IMR-90 (cell line): ENCODE measurements at places on chromosomes 12 and 14. TPM values are rescaled to one million over a fixed set of nuclear protein-coding genes. Genes with fewer than 3 reads are reported as not detected.

Gene SCN8A
- total RNA-seq: 14.7 and 19.7 TPM in 2 replicates

DNA sequence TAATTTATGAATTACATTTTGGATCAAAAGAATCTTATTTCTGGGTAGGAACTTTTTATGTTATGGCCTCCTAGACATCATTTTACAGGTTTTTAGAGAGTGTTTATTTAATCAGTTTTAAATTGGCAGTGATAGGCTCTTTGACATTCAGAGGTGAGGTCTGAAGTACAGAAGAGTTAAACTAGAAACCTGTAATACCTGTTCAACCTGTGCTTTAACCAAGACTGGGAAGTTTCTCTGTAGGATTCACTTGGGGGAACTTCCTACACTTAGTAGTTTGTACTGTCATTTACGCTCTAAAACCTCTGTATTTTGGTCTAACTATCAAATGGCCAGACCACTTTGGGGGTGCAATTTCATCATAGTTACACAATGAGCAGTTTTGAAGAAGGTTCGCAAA lies 35.9 kb downstream of the PLEKHA5 start:
- DNase-seq: no peak

GRCh38 chr12:68422956-68423574 lies 90.9 kb upstream of the MDM1 start:
- no peak for DNase-seq

GRCh38 chr14:96086574-96087077 lies 47.5 kb downstream of the C14orf132 start:
- peak; percentile 25 for DNase-seq

Gene RD3L
- not detected in 2 replicates for total RNA-seq

- no peak for DNase-seq
These were observed 402.1 kb upstream of the MGAT4C start for GRCh38 chr12:86658303-86658702.

Gene NCAPD2
- 52.8 and 57.9 TPM in 2 replicates for total RNA-seq

DNA sequence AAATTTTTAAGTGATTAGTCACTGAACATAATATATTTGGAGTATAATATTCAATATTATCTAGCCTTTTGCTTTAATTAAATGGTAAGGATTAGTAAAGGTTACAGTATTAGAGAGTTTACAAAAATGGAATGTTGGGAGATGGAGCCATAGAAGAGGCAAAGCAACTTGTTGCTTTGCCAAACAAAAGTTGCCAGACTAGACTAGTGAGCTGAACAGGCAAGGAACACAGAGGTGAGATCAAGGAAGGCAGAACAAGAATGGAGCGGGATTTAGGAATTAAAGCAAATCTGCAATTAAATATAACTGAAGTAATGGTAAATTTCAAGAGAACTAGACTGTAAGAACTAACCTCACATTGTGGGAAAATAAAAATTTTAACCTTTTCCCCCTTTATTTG lies 5.1 kb downstream of the ARF6 start:
- no peak for DNase-seq

Gene RTL1
- not detected in 2 replicates for total RNA-seq

- DNase-seq: no peak
These were observed 19.1 kb upstream of the PGF start for GRCh38 chr14:74974364-74975058.

Gene PRKAB1
- total RNA-seq: 6.9 and 9.7 TPM in 2 replicates

DNA sequence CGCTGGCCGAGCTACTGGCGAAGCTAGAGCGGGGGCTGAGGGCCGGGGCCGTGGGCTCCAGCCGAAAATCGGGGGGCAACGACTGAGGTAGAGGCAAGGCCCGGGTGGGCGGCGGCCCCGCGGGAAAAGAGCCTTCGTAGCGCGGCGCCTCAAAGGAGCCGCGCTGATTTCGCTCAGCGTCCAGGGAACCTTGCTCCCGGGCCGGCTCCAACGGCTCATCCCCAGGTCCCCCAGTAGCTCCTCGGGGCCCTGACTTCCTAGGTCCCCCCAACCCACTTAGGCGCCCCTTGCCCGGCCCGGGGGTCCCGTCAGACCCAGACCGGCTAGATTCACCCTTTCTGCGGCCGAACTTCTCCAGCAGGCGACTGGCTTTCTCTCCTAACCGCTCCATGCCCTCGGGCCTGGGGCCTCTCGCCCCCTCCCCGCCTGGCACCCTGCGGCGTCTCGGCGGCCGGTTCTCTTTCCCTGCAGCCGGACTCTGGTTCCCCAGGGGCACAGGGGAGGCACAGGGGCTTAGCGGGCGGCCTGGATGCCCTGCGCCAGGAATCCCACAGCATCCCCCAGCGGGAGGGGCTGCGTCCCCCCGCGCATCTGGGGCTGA lies 375 bp downstream of the AJUBA start:
- DNase-seq: no peak

DNA sequence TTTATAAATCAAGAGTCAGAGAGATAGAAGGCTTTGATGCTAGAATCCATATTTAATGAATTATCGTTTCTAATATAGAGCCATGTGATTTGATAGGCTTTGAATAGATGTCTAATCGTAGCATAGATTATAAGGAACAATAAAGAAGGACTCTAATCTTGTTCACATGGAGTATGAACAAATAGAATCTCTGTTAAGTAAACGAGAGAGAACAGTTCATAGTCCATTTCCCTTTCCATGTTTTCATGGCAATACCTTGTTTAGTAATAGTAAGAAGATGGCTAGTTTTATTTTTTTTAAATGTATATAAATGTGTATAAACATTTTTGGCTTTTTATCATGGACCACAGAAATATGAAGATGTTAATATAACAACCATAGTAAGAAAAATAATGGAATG lies 32.3 kb upstream of the RAD51AP1 start:
- DNase-seq: no peak

Gene IL31
- total RNA-seq: not detected in 2 replicates

DNA sequence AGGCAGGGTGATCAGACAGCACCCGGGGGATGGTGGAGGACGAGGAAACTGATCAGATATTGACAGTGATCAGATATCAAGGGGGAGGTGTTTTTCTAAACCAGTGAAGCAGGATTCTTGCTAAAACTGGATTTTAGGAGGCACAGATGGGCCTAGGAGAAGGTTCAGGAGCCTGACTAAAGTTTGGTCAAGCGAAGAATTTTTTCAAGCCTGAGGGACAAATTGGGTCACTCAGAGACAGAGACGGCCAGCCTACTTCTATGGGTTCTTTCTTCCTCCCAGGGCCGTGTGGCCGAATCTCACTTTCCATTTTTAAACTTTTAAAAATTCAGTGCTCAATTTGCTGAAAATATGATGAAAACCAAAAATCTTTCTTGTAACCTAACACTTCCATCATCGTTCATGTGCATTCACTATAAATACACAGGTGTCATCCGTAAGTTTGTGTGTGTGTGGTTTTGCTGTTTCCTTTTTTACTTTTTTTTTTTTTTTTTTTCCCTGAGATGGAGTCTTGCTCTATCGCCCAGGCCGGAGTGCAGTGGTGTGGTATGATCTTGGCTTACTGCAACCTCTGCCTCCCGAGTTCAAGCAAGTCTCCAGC lies 68.5 kb downstream of the RIN3 start:
- DNase-seq: no peak

GRCh38 chr12:29563636-29564035 lies 66.2 kb upstream of the OVCH1 start:
- no peak for DNase-seq

DNA sequence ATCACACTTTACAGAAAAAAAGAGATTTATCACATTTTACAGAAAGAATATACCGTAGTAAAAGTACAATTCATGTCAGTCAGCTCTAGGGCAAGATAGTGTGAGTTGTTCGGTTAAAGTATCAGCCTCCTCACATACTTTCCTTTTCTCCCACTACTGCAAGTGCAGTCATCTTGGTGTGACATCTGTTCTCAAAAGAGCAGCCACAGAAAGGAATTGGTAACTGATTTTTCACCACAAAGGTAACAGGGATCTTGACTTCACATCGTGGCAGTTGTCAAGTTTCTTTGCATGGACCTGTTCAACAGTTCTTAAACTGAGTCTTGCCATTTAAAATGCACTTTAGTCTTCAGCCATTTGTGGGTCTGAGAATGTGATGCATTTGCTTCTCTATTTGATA lies 5.0 kb upstream of the E2F7 start:
- DNase-seq: no peak

DNA sequence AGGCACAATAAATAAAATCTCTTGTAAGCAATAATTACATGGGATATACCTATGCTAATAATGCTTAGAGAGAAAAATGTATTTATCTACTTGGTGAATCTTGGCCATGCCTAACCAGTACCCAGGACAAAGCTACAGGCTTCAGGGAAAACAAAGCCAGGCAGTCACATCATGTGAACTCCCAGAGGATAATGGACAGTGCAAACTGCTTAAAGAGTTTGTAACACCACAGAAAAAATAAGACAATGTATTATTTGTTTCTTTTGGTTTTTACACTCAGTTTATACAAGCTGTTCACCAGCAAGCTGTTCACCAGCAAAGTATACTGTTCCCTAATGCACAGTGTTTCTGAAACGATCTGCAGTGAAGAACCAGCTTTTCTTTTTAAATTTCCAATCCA lies 38.0 kb downstream of the DICER1 start:
- DNase-seq: no peak

Gene SERPINA12
- total RNA-seq: not detected in 2 replicates

DNA sequence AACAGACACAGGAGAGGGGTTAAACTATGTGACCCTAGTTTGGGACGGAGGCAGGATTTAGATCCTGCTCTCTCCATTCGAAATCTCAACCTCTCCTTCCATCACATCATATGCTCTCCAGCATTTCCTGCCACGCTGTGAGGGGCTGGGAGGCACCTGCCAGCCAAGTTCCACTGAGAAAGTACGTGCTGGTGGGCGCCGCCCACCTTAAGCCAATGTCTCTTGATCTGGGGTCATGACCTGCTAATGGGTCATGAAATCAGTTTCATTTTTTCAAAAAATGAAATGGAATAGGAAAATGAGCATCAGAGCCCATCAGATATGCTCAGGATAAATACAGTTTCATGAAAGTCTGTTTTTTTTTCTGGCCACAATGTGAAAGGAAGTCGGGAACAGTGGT lies 7.2 kb downstream of the MCRS1 start:
- DNase-seq: no peak

GRCh38 chr12:56763753-56764657 lies 881 bp downstream of the HSD17B6 start:
- peak; percentile 82 for DNase-seq

- DNase-seq: peak; percentile 66
These were observed 14.1 kb downstream of the SUSD6 start for GRCh38 chr14:69625299-69626131.

Gene LTBP2
- total RNA-seq: 23.8 and 26.7 TPM in 2 replicates

DNA sequence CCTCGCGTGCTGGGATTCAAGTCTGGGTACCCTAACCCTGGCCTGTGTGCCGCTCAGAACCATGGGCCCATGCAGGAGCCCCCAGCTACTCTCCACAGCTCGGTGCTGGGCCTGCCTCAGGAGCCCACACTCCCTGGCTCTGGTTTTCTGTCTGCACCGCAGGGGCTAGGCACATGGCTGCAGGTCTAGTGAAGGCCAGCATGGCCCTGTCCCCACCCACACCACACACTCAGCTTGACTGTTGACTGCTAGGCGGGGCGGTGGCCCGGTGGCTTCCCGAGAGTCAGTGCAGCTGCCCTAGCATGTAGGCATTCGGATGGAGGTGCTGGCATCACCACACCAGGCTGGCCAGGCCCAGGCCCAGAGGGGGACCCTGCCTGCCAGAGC lies 7.9 kb downstream of the INF2 start:
- DNase-seq: no peak

- no peak for DNase-seq
These were observed 39.9 kb downstream of the BCL11B start for GRCh38 chr14:99231850-99232713.

GRCh38 chr14:37257501-37258070 lies 59.8 kb downstream of the MIPOL1 start:
- no peak for DNase-seq

DNA sequence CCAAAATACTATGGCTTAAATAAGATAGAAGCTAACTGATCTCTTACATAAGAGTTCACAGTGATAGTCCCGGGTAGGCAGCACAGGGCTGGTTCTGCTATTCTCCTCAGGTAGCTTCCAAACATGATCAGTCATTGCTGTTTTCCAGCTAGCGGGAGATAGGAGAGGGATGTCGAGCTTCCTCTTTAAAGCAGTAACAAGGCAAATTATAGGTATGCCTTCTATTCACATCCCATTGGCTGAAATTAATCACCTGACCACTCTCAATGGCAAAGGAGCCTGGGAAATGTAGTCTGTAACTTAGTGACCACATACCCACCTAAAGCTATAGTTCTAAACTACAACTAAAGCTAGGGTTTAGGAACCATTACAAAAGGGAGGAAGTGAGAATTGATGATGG lies 34.5 kb upstream of the VRK1 start:
- DNase-seq: peak; percentile 58

- no peak for DNase-seq
These were observed 30.7 kb downstream of the FBRSL1 start for GRCh38 chr12:132520421-132521199.

DNA sequence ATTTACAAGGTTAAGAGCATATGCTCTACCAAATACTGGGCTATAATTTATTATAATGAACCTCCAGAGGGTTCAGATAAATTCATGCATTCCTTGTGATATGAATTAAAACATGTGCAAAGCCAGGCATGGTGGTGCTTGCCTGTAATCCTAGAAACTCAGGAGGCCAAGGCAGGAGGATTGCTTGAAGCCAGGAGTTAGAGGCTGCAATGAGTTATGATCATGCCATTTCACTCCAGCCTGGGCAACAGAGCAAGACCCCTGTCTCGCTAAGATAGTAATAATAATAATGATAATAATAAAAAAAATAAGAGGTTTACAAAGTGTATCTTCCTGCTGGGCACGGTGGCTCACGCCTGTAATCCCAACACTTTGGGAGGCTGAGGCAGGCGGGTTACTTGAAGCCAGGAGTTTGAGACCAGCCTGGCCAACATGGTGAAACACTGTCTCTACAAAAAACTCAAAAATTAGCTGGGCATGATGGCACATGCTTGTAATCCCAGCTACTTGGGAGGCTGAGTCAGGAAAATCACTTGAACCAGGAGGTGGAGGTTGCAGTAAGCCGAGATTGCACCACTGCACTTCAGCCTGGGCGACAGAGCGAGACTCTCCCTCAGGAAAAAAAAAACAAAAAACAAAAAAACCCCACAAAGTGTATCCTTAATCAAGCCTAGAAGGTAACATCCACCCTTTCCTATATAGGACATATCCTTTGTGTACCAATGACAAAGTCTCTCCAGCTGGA lies 7.3 kb upstream of the CS start:
- DNase-seq: no peak

- no peak for DNase-seq
These were observed 4.8 kb downstream of the MVK start for GRCh38 chr12:109578330-109578927.

Gene MOAP1
- 9.9 and 12.8 TPM in 2 replicates for total RNA-seq

- no peak for DNase-seq
These were observed 30.4 kb downstream of the CHST11 start for GRCh38 chr12:104486943-104487819.

Gene EPYC
- total RNA-seq: not detected in 2 replicates

Gene DDN
- under 0.01 and 0.18 TPM in 2 replicates for total RNA-seq

- DNase-seq: peak; percentile 14
These were observed 1.7 kb downstream of the NUDT4 start for GRCh38 chr12:93379326-93379980.

- peak; percentile 69 for DNase-seq
These were observed 2.4 kb upstream of the TNS2 start for GRCh38 chr12:53047221-53048032.

Gene DDX47
- 77.8 and 104 TPM in 2 replicates for total RNA-seq

Gene OR4E2
- not detected in 2 replicates for total RNA-seq
